Caki2 (cell line): ENCODE measurements at places on chromosomes 4 and X. TPM values are rescaled to one million over a fixed set of nuclear protein-coding genes. Genes with fewer than 3 reads are reported as not detected.

AKAP14 gene
- 0.14 TPM in 1 of 2 replicates, not detected in the other for total RNA-seq

ELF4 gene
- total RNA-seq = 12.5 and 16.0 TPM in 2 replicates

PDZD4 gene
- total RNA-seq = 4.3 and 8.5 TPM in 2 replicates

CLRN2 gene
- not detected in 2 replicates for total RNA-seq

GRCh38 chr4:180335566-180335965, 1907.6 kb upstream of the TENM3 start:
- DNase-seq = no peak

- no peak for DNase-seq
Observed at GRCh38 chr4:26570596-26570995, 13.3 kb upstream of the TBC1D19 start.

DNA sequence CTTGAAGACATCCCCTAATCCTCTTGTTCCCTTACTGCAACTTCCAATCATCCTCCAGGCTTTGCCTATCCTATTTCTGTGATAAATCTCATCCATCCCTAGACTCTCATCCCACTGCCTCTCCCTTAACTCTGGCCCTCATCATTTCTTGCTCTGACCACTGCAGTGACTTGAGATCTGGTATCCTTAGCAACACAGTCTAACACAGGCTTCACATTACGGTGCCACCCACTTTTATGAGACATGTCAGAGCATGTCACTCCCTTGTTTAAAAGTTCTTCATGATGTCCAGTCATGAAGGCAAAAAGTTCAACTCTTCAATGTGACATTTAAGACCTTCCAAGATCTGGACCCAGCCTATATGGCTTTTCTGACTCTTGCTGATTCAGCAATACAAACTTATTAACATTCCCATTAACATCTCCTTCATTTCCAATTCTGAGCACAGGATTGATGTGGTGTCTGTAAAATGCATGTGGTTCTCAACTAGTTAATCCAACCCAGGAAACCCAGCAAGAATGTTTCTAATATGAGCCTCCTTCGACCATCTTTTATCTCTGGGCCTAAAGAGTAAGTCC, 64.0 kb downstream of the OR13H1 start:
- DNase-seq = no peak
